ENCODE measurements at places on chromosomes 5 and 9.

DNA sequence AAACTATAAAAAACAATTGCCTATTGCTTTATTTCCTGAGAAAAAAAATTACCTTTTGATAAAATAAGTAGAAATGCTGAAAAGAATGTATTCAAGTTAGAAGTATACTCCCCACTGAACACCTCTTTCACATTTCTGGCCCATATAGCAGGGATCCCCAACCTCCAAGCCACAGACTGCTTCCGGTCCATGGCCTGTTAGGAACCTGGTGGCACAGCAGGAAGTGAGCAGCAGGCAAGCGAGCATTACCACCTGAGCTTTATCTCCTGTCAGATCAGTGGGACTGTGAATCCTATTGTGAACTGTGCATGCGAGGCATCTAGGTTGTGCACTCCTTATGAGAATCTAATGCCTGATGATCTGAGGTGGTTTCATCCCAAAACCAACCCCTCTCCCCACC lies 563.9 kb downstream of the RAB3C start:
- DNase-seq: no peak

- DNase-seq: no peak
These were observed 198.1 kb downstream of the CHSY3 start for GRCh38 chr5:130102375-130102774.

DNA sequence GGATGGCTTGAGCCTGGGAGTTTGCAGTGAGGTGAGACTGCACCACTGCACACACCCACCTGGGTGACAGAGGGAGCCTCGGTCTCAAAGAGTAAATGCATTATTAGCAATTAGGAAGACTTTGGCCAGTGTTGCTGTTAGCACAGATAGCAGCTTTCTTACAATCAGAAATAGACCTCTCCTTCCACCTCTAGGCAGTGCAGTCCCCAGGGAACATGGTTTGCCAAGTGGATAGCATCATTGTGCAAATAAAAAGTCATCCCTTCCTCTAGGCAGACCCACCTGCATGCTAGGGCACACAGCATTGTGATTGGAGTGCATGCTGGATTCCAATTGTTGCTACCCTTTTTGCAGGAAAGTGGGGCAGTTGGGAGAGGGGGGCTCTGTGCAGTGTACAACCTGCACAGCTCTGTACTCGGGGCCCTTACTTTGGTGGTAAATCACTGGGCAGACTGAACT lies 77.9 kb upstream of the KLF9 start:
- no peak for DNase-seq

GRCh38 chr9:74498621-74499095 lies 1.5 kb downstream of the RORB start:
- peak; percentile 1 for DNase-seq

DNA sequence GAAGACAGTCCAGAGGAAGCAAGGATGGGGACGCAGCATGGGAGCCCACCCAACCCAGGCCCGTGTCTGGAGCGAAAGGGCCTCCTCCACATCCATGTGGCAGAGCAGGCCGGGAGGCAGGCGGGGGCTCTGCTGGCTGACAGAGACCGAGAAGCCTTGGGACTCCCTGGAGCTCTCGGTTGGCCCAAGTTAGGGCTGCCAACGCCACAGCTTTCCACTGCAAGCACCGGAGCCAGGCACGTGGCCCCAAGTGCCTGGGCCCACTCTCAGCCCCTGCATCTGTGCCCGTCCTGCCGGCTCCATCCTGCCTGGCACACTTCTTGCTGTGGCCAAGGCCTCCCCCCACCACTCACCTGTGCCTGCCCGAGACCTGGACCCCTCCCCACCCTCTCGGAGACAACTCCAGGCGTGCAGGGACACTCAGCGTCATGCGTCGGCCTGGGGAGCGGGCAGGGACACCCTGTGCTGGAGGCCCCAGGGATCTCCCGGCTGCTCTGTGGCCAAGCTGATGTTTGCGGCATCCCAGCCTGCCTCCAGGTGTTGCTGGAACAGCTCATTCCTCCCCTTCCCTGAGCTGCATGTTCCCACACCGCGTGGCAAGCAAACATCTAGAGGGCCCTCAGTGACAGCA lies 31.5 kb downstream of the SLC6A3 start:
- no peak for DNase-seq

Data from myocyte (in vitro differentiated cells).